ENCODE measurements at places on chromosomes 2 and 18.
A peak's percentile ranks its signal among the peaks of the same experiment; 100 is the strongest.

DNA sequence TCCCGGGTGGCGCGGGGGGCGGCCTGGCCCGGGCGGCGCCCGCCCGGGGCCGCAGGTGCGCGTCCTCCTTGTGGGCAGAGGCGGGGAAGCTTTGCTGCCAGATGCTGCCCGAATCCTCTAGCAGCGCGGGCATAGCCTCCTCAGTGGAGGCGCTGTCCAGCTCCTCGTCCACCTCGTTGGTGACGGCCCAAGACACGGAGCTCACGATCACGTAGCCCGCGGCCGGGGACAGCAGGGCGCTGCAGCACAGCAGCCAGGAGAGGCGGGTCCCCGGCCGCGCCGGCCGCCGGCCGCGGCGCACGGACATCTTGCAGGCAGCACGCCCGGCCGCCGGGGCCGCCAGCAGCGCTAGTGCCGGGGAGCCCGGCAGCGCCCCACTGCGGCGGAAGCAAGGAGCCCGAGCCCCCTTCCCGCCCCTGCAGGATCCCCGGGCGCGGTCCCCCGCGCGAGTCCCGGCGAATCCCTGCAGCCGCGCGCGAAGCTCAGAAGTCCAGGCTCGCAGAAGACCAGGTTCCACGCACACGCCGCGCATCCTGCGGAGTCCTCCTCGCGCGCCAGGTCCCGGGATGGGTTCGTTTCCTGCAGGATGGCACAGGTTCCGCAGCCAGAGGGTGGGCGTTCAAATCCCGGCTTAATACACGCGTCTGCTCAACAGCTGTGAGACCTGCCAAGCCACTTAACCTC is at the start of gene CREG2:
Gene CREG2 (minus strand): TSS at position 353 of the 684 bp plus-strand sequence. CDS start 46 bp downstream, at position 307.
- DNase-seq = no peak

GRCh38 chr2:47519604-47520301 is 116.8 kb downstream of the MSH2 start:
- DNase-seq = no peak

GRCh38 chr2:197982565-197982964 is 178.2 kb downstream of the PLCL1 start:
- DNase-seq = no peak

DNA sequence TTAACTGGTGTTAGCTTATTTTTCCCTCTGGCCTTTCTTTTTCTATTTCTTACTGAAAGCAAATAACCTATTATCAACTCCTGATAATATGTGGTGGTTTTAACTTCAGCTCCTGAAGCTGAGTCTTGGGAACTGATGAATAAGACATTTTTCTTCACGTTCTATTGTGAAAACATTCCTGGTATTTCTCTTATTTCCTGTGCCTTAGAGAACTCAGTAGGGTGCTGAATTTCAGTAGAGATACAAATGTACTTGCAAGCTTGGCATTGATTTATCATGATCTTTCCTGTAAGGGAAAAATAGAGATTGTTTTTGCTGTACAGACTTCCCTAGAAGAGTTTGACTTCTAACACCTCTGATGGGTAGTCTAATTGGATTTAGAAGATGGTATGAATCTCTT is 52.8 kb upstream of the DCC start:
- no peak for DNase-seq

- no peak for DNase-seq
Observed at GRCh38 chr18:22020127-22020866, 149.1 kb upstream of the GATA6 start.

DNA sequence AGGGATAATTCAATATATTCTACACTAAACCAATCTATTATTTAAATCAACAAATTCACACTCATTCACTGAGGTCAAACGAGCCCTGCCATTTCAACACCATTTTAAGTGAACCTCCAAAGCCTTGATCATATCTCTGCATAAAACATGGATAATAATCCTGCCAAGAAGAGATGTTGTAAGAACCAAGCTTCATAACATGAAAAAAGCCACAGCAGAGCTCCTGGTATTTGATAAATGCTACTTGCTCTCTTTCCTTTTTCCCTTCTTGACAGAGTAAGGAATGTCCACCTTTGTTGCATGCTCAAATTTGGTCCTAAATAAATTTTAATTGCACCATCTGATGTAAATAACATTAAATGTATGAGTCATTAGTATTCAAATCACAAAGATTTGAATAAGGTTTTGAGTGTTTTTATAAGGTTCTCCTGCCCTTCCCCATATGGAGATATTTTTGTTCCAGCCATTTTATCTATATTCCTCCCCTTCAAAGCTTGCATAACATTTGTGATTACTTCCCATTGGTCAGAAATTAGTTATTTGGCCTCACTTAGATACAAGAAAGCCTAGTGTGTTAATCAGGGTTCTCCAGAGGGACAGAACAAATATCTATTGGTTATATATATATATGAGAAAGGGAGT is 318.8 kb downstream of the RND3 start:
- DNase-seq = no peak

DNA sequence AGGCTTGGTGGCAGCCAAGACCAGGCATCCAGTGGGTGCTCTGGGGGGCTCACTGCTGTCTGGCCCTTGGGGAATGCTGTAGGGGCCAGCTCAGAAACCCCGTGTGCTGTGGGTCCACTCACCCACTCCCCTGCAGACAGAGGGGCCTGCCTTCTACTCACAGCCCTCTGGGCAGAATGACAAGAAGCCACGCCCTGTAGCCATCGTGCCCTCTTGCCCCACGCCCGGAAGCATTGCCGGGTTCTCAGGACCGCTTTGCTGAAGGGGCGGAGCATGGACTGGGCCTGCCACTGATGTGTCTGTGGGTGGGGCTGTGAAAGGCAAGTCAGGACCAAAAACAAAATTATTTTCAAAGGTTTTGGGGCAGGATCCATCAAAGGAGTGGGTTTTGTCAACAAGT is 27.8 kb downstream of the GLI2 start:
- DNase-seq = no peak

- no peak for DNase-seq
Observed at GRCh38 chr2:224366267-224366844, 35.6 kb downstream of the FAM124B start.

DNA sequence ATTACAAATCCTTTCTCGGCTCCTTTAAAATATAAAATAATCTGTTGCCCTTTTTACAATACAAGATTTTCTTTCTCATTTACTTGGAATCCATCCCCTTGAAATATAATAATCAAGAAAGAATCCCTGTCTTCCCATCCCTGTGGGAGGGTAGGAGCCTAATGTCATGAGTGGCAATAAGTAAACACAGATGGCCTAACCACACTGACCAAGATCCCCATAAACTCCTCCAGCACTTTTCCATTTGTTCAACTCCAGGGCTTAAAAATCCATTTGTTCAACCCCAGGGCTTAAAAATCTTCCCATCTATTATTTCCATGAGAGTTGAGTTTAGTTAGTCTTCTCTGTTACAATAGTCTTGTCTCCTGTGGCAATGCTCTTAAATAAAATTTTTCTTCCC is 297.6 kb downstream of the CDH7 start:
- no peak for DNase-seq

DNA sequence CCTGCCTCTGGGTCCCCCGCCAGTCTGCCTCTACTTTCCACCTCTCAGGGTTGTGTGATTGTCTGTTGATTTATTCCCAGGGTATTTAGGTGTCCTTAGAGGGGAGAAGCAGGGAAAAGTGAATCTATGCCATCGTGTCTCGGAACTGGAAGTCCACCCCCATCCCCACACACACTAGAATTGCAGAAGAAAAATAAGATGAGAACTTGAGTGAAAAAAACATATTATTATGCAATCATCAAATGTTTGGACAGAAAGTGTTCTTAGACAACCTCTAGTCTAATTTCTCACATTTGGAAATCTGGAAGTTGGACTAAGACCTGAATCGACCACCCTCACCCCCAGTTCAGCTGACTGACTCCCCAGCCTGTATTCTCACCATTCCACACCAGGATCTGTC is 14.1 kb upstream of the CASP8 start:
- no peak for DNase-seq

DNA sequence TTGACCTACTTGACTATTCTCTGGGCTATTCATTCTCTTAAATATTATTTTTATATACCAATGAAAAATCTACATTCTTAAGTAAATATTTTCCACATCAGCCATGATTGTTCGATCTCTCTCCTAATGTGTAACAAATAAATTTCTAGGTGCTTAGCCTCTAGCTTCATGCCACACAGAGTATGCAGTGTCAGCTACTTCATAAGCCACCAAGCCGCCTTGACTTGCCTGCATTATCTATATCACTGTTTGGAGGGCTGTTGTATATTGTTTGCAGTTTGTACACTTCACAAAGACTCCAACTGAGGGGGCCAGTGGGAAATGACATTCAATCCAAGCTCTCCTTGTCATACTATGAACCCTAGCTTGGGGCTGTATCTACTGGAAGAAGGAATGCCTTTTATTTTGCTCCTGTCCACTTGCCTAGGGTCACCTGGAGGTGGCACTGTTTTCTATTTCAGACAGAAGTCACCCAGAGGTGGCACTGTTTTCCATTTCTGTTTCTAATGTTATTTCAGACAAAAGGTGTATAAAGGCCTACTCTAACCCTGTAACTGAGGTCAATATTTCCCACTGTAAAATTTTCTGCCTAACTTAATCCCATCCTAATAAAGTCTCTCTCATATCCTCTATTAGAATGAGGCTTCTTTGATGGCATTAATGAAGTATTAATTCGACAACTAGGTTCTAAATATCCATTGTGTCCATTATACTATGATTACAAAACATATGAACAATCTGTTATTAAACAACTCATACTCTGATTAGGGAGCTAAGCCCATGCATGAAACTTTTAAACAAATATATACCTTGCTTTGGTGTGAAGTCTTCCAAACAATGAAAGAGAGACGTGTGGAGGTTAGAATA is 36.4 kb downstream of the COL5A2 start:
- DNase-seq = no peak

- DNase-seq = no peak
Observed at GRCh38 chr2:59093571-59093970, 852.4 kb upstream of the FANCL start.

DNA sequence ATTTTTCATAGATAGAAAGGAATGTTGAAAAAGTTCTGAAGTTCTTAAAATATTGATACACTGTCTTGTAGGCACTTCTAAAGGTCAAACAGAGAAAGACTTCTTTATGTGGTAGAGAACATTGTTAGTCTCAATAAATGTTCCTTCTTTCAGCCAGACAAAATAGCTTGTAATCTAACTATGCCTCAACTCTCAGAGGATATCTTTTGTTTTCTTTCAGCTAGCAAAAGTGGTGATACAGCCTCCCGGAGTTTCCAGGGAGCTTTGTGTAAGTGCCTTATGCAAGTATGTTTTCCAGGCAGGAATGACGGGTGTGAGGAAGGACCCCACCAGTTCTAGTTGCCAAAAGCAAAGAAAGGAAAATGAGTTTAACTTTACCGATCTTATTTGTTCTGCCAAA is 452.1 kb upstream of the ST6GAL2 start:
- no peak for DNase-seq

DNA sequence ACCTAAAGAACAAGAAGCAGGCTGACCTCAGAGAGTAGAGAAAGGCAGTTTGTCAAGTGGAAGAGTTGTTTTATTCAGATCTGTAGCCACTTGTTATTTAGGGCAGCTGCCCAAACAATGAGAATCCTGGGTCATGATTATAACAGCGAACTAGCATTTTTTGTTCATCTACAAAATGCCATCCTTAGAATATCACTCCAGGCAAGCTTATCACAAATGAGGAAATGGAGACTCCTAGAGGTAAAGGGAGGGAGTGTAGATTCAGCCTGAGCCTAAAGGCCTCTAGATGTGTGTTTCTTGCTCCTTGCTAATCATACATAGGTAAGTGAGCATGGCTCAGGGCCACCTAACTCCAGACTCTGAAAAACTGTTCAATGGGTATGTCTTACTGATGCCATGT is 126.1 kb downstream of the HNMT start:
- DNase-seq = peak; percentile 13

DNA sequence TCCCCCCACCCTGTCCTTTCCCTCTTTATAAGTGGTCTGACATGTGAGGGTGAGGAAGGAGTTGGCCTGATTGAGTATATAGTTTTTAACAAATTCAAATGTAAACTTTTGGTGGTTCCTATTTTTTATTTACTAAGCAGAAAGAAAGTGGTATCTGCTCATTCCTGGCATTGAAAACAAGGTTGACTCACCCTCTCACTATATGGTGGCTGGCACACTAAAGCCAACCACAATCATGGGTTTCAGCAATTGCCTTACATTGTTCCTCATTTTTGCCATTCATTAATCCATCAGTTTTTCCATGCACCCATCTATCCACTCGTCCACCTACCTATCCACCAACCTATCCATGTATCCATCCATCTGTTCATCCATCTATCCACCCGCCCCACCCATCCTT is 75.4 kb upstream of the IGFBP5 start:
- DNase-seq = no peak

DNA sequence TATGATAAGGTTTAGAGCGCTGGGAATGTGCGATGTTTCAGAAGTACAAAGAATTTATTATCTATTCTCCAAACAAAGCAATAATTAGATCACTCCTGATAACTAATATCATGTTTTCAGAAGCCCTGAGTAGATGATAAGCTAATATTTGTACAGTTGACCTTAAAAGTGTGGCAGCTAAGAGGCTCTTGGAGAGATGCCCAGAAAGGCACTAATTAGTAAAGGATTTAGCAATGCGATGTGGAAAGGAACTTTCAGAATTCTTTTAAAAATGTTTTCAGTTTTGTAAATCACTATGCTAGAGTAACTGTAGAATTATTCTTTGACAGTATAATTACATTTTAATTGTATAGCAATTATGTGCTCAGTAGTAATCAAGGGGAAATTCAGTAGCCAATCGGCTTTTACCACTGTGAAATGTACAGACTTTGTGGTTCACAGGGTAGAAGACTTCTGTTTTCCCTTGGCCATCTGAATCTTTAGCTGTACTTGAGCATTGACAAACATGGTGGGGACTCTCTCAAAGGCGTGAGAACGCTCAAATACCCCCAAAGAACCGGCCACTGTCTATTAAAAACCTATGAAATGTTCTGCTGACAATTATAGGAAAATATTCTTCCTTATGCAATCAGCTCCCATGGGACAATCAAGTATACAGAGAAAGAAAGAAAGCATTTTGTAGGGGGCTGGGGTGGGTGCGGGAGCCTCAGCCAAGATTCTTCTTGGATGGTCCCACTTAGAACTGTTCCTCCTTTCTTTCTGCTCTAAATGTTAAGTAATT is 262.8 kb upstream of the AGAP1 start:
- peak; percentile 12 for DNase-seq

- DNase-seq = no peak
Observed at GRCh38 chr2:23616630-23617029, 231.7 kb downstream of the KLHL29 start.

GRCh38 chr2:235084424-235084823 is 132.6 kb downstream of the SH3BP4 start:
- DNase-seq = no peak

DNA sequence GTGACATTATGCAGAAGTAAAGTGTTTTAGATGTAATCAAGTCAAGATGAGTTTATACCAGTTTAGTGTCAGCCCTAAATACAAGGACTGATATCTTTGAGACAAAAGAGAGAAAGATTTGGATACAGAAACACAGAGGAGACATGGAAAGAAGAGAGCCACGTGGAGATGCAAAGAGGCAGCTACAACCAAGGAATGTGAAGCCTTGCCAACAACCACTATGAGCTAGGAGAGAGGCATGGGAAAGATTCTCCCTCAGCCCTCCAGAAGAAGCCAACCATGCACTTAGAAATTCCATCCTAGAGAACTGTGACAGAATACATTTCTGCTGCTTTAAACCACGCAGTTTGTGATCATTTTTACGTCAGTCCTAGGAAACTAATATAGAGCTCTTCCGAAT is 217.2 kb downstream of the DOK6 start:
- no peak for DNase-seq
